ENCODE measurements at places on chromosomes 3 and 15. TPM values are rescaled to one million over a fixed set of nuclear protein-coding genes. Genes with fewer than 3 reads are reported as not detected.
A peak's percentile ranks its signal among the peaks of the same experiment; 100 is the strongest.

DNA sequence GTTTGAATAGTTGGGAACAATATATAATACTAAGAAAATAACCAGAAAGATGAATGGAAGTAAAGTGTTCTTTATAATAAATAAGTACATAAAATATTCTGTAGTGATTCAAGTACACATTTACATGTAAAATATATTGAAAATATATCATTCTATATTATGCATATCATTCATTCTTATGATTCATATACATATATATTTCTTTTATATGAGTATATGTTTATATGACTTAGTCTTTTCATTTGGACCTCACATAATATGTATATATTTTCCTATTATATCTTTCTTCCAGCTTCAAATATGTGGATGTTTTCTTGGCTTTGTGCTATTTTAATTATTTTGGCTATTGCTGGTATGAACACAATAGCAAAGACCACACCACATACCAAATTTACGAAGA is at the start of gene OTOL1:
TSS of gene OTOL1 (plus strand) at position 301 of the 400 bp plus-strand sequence. CDS start at position 301, 0 bp downstream.
- no peak for DNase-seq

DNA sequence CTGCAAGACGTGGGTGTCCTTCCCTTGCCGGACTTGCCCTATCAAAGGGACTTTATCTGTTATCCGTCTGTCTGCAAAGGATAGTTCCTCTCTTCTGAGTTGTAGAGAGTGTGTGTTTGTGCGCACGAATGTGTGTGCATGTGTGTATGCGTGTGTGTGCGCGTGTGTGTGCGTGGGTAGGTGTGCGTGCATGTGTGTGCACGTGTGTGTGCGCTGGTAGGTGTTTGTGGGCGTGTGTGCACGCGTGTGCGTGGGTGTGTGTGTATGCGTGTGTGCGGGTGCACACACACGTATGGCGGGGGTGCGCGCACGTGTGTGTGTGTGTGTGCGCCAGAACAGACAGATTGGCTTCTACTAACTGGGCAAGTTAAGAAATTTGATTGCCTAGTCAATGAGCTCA is 4.1 kb upstream of the BMF start:
- no peak for DNase-seq

DNA sequence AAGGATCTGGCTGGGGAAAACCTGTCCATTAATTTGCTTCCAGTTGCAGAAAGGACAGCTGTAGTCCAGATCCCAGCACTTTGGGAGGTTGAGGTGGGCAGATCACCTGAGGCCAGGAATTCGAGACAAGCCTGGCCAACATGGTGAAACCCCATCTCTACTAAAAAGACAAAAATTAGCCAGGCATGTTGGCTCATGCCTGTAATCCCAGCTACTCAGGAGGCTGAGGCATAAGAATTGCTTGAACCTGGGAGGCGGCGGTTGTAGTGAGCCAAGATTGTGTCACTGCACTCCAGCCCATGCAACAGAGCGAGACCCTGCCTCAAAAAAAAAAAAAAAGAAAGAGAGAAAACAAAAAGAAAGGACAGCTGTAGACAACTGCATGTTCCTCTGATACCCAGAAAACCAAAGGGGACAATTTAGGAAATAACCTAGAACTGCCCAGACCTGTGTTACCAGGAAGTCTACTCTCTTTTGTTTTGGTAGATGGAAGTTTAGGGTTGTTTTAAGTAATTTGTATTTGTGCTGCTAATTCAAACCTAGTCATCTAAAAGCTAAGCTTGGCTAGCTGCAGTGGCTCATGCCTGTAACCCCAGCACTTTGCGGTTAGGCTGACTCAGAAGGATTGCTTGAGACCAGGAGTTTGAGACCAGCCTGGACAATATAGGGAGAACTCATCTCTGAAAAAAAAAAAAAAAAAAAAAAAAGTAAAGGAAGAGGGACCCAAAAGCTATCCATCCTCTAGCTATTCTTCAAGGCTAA is 22.7 kb downstream of the EXD1 start:
- DNase-seq = no peak

DNA sequence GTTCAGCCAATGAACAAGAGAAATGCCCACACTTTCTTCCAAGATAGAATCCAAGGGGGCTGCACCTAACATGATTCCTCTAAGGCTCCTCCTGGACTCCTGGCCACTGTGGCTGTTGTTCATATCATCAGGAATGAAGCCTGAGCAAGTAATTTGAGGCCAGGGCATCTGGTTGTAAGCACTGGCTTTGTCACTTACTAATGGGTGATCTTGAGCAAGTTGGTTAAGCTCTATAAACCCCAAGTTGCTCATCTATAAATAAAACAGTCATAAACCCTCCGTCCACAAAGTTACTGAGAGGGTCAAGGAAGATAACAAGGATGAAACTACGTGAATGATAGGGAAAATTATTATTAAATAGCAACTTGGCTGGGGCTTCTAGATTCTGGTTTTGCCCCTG is 58.3 kb downstream of the CDC25A start:
- DNase-seq = no peak

GRCh38 chr15:77865106-77865610 is 212.4 kb downstream of the TBC1D2B start:
- no peak for DNase-seq

- no peak for DNase-seq
These were observed 59.1 kb upstream of the NEDD4 start for GRCh38 chr15:56052395-56053045.

DNA sequence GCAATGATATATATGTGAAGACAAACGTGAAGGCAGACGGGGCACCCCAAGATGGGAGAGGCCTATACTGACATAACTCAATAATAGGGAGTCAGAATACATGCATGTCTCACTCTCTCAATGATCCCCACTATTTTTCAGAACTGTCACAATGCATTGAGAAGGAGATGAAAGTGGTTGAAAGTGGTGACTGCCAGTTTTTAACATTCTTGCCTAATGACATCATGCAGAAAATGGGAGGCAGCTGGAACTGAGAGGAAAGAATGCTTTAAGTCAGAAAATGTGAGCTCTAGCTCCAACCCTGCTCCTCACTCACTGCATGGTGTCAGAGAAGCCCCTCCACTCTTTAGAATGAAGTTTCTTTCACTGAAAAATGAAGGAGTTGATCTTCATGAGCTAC is 55.3 kb upstream of the P2RY1 start:
- no peak for DNase-seq

- peak; percentile 28 for DNase-seq
These were observed 1.4 kb downstream of the B4GALT4 start for GRCh38 chr3:119239206-119239820.

DNA sequence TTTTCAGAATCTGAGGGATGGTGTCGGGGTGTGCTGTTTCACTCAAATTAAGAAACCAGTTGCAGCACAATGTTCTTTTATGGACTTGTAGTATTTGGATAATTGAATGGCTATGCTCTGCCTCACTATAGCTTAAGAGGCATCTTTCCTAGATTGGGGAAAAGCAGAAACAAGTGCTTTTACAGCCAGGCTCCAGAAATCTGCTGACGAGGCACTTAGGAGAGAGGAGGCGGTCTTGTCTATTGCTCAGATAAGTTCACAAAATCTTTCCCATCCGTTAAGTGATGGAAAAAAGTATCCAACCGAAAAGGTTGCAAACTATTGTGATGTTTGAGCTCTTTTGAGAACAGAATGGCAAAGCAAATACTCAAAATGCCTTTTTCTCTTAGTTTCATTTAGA is 336.1 kb upstream of the RARB start:
- DNase-seq = no peak

GRCh38 chr15:27341780-27342343 is 370.9 kb downstream of the GABRG3 start:
- no peak for DNase-seq

Gene C3orf85
- not detected for total RNA-seq

Gene IGSF11
- 0.57 TPM for total RNA-seq

Gene GP9
- not detected for total RNA-seq

Measured in CD8-positive, alpha-beta T cell (primary cell).